ENCODE measurements at places on chromosomes 3 and 15.

- DNase-seq, result no peak
Observed at GRCh38 chr3:4462369-4463040, 4.6 kb downstream of the SUMF1 start.

DNA sequence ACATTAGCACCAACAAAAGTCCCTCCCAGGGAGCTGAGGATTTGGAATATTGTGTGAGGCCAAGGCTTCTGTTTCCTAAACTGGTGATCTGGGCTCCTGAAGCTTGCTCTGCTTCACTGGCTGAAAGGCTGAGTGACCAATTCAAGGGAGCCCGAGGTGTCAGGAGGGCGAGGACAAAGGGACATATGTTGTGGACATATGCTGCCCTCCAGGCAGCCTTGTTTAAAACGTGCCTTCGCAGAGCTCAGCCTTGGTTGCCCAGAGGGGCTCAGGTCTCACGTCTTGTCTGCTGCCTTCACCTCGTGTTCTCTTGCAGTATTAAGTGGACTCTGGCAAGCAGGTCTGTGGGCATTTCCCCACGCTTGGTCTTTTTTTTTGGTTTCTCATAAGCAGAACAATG, 7.0 kb downstream of the SLCO3A1 start:
- DNase-seq, result no peak

GRCh38 chr3:142636050-142636449, 39.9 kb downstream of the PLS1 start:
- DNase-seq, result no peak

- DNase-seq, result no peak
Observed at GRCh38 chr15:42329161-42329560, 30.1 kb upstream of the CAPN3 start.

DNA sequence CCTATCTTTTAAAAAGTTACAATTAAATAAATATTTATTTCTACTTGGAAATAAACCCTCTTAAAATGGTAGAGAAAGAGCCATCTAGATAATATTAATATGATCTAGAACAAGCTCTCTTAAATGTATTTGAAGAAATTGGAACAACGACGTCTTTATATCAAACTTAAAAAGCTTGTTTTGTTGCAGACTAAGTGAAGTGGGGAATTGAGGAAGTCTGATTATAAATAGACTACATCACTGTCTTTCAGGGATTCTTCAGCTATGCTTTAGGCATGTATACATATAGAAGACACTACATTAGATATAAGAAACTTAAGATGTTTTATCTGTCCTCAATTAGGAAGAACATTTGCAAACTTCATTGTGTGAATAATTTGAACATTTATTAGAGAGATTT, 1.8 kb downstream of the BCHE start:
- DNase-seq, result no peak

- DNase-seq, result no peak
Observed at GRCh38 chr15:39267685-39268084, 313.2 kb upstream of the THBS1 start.

- no peak for DNase-seq
Observed at GRCh38 chr3:170751083-170751898, 118.7 kb downstream of the RPL22L1 start.

DNA sequence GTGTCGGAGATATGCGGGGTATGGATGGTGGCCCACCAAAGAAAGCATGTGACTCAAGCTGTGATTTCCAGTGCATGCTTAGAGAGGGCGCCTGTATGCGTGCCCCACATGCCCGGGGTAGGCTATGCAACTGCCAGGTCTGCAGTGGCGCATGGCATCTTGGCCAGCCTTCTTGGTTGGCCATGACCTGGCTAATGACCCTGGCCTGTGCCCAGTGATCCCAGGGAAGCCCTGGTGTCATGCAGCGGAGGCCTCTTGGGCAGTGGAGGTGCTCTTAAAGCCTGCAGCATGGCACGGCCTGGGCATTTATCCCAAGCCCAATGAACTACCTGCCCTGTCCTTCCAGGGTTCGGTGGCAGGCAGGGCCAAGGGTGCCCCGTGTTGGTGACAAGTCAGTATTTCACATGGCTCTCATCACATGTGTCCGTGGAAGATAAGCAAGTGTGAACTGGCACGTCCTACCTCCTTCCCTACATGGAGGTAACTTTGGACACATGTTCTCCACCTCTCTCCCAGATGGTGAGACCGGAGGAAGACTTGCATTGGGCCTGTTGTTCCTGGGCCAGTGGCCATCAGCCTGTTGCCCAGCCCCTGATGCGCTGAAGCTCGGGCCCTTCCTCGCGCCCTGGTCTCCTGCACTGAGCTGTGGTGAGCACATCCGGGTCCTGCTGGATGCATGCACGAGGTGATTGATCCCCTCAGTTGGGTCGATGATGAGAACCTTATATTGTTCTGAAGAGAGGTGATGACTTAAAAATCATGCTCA, 192.0 kb downstream of the UBE3A start:
- DNase-seq, result no peak

GRCh38 chr3:104604326-104605010, 762.2 kb upstream of the ALCAM start:
- no peak for DNase-seq

DNA sequence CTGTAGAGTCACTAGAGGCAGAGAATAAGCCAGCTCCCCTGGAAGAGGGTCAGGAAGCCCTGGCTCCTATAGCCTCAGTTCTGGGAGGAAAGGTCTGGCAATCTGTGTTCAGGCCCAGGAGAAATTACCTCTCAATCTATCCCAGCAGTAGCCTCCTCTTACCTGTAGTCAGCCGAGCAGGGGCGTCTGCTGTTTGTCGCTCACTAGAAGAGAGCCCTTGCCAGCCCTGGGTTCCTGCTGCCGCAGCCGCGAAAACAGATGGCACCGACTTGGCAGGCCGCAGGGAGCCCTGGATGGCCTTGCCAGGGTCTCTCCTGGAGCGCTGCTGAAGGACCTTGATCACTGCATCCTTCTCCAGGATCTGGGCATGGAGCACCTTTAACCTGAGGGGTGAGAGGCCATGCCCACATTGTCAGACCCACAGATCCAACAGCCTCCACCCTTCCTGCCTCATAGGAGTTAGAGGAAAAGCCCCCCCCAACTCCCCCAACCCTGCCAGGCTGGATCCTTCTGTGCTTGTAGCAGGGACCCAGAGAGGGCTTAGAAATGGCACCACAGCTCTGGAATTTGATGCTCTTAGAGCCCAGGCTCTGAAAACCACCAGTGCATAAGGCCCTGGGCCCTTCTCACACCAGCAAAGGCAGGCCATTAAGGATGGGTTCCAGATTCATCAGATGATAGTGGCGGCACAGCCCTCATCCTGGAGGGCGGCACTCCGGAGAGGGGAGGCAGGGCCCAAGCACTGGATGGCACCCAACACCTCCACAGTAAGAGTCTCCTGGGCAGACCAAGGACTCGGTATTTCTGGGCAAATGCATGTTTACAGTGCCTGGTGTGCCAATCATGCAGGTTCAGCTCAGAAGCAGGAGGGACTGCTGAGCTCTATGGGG, 14.9 kb downstream of the AMOTL2 start:
- no peak for DNase-seq

DNA sequence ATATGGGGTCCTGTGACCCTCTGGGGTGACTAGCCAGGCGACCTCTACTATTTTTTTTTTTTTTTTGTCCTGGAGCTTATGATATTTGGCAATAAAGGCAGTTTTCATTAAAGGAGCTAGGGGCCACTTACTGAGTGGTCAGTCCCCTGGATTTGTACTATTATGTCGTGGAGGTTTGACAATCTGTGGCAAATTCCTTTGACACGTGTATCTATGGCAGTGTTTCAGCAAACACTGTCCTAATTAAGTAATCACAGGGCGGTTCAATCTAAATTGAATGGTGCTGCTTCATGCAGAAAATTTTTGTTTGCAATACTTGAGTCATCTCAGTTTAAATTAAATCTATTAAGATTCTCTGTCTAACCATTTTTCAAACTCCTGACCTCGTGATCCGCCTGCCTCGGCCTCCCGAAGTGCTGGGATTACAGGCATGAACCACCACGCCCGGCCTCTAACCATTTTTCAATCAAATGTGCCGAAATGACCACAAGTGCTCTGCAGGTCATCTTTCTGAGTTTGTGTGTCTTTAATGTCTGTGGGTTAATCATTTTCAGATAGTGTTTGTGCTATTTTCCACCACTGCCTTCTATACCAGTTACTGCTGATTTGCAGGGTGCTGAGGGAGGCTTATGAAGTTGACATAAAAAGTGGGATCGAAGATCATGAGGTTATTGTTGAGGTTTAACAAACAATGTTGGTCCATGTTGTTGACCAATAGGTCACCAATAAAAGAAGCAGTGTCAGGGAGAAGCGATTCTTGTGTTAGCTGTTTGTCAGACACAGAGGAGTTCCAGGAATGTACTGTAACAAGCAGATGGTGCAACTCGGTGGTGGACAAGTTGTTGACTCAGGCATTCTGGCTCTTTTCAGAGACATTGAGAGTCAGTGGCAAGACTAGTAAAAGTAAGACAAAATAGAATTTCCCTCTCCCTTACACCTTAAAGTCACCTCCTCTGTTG, 18.6 kb upstream of the SLC2A2 start:
- no peak for DNase-seq

DNA sequence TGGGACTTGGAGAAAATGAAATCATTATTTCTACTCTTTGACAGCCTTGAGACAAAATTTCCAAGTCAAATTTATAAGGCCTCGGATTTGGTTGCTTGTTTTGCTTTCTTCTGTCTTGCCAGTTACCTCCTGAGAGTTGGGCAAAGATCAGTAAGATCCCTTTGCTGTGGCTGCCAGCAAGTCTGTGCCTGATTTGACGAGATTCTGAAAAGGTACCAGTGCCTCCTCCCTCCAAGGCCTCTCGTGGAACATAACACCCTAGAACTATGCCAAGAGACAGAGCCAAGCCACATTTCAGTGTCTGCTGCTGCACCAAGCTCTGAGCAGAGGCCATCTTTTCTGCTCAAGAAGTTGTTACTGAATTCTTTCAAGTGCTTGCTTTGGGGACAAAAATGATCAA, 61.0 kb downstream of the GTPBP8 start:
- no peak for DNase-seq

- peak; percentile 68 for DNase-seq
Observed at GRCh38 chr15:101657968-101658784, 6.0 kb upstream of the TM2D3 start.

GRCh38 chr3:76912841-76913383, 127.0 kb upstream of the ROBO2 start:
- DNase-seq, result no peak

DNA sequence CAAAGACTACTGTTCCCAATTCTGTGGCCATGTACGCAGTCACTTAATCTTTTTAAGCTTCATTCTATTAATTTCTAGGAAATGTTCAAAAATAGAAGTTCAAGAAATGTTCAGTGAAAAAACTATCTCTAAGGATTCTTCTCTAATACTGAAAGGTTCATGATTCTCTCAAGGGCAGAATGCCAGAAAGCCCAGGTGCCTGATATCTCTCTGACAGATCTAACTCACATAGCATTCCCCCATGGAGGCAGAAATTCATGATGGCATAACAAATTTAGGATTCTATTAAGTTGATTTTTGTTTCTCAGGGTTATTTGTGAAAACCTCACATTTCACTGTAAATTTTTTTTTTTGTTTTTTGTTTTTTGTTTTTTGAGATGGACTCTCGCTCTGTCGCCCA, 17.5 kb downstream of the CHRM5 start:
- DNase-seq, result no peak

DNA sequence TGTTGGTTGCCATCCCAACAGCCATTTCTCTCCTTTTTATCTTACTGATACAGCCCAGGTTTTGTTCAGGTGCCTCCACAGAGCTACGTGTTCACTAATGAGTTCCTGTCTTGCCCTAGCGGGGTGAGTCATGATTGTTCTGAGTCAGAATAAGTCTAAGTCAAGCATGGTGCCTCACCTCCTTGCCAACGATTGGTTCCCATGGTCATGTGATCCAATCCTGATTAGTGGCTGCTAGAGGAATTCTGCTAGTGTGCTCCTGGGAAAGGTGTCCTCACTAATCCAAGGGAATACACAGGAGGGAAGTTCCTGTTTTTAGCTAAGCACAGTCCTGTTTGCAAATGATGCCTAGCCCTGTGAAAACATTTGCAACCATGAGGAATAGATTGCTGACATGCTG, 99.8 kb downstream of the NSUN3 start:
- no peak for DNase-seq

All from NCI-H1092 (cell line).